ENCODE measurements at places on chromosomes 16 and 17.

DNA sequence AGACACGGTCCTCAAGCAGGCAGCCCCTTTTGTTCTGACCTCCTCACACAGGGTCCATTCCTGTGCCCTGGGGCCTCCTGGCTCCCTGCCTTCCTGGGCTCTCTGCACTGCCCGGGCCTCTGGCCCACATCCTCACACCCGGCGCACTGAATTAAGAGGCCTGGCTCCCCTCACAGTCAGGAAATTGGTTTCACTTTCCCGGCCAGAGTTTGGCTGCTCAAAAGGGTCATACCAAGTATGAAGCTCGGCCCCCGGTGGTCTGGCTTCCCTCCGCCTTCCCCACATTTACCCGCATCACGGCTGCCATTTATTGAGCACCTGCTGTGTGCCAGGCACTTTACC lies 220.0 kb downstream of the NTN1 start:
- peak; percentile 53 for DNase-seq

- DNase-seq = no peak
These were observed 2.3 kb downstream of the NXPH3 start for GRCh38 chr17:49577963-49578362.

GRCh38 chr16:86598607-86599565 lies 20.5 kb downstream of the FOXL1 start:
- DNase-seq = no peak

- no peak for DNase-seq
These were observed 315.2 kb upstream of the MAF start for GRCh38 chr16:79915761-79916160.

GRCh38 chr17:61385577-61386236 lies 13.9 kb upstream of the TBX2 start:
- DNase-seq = no peak

GRCh38 chr16:87527055-87527724 lies 34.4 kb upstream of the ZCCHC14 start:
- no peak for DNase-seq

- DNase-seq = no peak
These were observed 10.5 kb downstream of the OMG start for GRCh38 chr17:31286587-31286986.

GRCh38 chr17:29019475-29020181 lies 13.8 kb upstream of the SEZ6 start:
- DNase-seq = no peak

GRCh38 chr16:72404299-72404698 lies 232.3 kb upstream of the PMFBP1 start:
- DNase-seq = no peak

DNA sequence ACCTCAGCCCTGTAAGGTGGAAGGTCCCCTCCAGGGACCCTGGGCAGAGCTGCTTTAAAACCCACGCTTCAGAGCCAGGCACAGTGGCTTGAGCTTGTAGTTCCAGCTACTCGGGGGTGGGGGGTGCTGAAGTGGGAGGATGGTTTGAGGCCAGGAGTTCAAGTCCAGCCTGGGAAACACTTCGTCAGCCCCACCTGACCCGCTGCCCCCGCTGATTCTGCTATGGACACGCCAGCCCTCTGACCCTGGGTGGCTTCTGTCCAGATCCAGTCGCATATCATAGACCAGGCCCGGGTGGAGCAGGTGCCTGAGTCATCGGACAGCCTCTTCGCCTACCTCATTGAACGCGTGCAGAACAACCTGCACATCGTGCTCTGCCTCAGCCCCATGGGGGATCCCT lies 35.2 kb upstream of the KDM6B start:
- no peak for DNase-seq

DNA sequence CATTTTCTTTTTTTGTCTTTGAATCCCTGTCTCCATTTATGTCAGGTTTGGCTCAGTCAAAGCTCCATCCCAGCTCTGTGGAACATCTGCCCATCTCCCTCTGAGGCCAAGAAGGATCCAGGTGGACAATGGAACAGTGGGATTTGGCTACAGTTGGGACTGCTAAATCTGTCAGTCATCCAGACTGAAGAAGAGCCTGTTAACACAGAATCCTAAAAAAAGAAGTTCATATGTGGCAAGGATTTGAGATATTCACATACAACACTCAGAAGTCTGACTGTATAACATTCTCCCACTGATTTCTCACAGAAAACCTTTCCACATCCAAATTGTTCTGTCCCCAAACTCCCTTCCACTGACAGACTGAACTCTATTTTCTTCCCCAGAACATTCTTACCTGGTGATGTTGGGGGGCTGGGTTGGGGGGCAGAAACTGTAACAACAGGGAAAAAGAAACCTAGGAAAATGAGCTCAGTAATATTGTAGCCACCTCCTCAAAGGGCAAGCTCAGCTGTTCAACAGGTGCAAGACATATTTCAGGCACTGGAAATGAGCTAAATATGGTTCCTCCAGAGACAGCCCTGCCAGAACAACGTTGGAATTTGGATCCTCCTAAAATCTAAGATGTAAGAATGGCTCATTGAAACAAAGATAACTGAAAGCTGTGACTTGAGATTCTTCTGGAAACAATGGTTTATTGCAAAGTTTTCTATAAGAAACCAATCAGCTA lies 301.5 kb upstream of the CDH5 start:
- no peak for DNase-seq

- DNase-seq = peak; percentile 58
These were observed 4.4 kb downstream of the KDM6B start for GRCh38 chr17:7838090-7839075.

- no peak for DNase-seq
These were observed 12.2 kb upstream of the PPP1R27 start for GRCh38 chr17:81846743-81847689.

GRCh38 chr16:67188323-67188722 lies 1.6 kb downstream of the EXOC3L1 start:
- no peak for DNase-seq

GRCh38 chr17:28937044-28937729 lies 14.1 kb downstream of the PHF12 start:
- no peak for DNase-seq

GRCh38 chr16:79272141-79272577 lies 328.4 kb downstream of the MAF start:
- no peak for DNase-seq

- DNase-seq = no peak
These were observed 14.1 kb downstream of the MAP3K14 start for GRCh38 chr17:45302649-45303173.

GRCh38 chr16:22192261-22193062 lies 13.6 kb upstream of the EEF2K start:
- DNase-seq = peak; percentile 77

DNA sequence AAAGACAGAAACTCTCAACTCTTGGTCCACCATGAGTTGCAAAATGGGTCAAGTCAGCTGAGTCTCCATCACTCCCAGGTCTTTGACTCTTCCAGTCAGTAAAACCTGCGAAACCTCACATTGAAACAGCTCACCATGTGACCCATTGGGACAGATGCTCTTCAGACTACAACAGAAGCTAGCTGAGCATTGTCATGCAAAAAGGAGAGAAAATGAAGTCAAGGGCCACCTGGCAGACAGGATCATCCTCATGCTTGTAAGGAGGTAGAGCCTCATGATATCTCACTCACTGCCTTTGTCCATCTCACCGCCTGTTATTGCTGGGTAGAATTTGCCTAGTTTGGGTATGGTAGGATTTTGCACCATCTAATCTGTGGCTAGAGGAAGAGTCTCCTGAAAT lies 50.2 kb downstream of the MAF start:
- no peak for DNase-seq

- peak; percentile 83 for DNase-seq
These were observed 21.1 kb upstream of the TFAP4 start for GRCh38 chr16:4293822-4294457.

- DNase-seq = no peak
These were observed 197.1 kb downstream of the SHISA9 start for GRCh38 chr16:13098536-13098935.

DNA sequence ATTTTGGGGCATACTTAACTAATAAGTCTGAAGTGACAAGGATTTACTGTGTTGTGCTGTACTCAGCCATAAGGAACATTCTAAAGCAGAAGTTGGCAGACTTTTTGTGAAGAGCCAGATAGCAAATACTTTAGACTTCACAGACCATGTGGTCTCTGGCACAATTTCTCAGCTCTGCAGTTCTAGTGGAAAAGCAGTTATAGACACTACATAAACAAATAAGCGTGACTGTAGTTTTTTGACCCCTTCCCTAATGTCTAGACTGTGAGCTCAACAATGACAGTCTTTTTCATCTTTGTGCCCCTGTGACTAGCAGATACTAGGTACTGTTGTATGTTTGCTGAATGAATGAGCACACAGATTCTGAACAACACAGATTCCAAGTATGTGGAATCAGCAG lies 4.9 kb downstream of the RPAIN start:
- no peak for DNase-seq

- DNase-seq = no peak
These were observed 32.9 kb downstream of the MAP2K4 start for GRCh38 chr17:12053552-12053951.

GRCh38 chr16:17469741-17470181 lies 999 bp downstream of the XYLT1 start:
- peak; percentile 31 for DNase-seq

- peak; percentile 59 for DNase-seq
These were observed 2.9 kb downstream of the GNAO1 start for GRCh38 chr16:56193951-56194726.

- DNase-seq = no peak
These were observed 72.7 kb downstream of the OMG start for GRCh38 chr17:31224366-31224765.

DNA sequence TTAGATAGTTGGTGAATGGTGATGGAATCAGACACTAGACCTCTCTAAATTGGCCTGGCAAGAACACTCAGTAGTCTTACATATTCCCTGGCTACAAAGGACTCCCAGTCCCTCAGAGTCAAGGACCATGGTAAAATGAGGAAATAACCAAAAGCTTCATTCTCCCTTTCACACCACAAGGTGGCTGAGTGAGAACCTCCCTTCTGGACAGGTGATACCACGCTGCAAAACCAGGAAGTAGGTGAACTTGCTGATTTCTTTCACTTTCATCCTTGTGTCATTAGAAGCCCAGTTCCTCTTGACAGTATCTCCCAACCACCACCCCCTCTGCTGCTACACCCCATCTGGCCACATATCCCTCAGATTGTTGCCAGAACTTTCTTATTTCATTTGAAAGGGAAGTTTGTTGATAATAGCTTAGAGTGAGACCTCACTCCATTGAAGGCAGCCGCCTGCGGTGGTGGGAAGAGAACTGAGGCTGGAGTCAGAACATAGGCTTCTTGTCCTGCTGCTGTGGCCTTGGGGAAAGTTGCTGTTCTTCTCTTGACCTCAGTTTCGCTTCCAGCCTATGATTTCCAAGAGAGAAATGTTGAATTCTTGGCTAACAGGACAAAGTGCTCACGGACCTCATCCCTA lies 290.6 kb upstream of the CCL2 start:
- no peak for DNase-seq

DNA sequence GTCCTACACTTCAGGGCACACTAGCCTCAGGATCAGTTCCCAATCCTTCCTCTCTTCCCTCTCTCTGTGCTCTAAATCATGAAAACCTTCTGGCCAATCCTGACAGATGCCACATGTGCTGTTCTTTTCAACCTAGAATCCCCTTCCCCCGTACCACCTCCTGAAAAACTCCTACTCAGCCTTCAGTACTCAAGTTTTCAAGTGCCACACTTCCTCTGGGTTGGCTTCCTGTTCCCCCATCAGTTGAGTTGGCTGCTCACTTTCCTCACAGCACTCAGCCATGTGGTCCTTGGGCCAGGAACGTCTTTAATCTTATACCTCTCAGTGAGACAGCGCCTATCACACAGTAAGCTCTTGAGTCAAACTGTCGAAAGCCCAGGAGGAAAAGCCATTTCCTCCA lies 3.3 kb downstream of the ASPHD1 start:
- DNase-seq = no peak

DNA sequence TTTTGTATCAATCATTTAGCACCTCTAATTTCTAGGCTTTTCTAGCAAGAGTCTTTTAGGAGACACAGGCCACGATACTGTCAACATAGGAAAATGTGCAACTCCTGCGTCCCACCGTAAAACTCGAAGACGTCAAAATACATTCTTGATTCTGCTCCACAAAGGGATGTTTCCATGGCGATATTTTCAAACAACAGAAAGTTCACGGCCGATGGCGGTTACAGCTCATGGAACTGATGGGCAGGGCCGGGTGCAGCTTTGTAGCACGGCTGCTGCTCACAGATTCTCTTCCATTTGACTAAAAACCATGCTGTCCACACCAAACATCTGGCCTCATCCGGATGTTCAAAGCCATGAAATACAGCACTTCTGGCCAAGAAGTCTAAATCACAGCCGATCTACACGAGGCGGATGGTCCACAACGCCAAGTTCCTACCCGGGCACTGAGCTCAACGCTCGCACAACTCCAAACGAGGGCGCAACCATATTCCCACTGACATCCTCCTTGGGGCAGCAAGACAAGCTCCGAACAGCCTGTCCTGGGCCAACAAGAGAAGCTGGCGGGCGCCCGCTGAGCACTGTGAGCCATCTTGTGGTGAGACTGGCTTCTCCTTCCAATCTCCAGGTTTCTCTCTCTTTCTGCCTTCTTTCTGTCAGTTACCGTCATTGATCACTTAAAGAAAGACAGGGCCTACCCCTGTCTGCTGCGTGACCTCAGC lies 79.8 kb downstream of the ZNF778 start:
- DNase-seq = no peak

DNA sequence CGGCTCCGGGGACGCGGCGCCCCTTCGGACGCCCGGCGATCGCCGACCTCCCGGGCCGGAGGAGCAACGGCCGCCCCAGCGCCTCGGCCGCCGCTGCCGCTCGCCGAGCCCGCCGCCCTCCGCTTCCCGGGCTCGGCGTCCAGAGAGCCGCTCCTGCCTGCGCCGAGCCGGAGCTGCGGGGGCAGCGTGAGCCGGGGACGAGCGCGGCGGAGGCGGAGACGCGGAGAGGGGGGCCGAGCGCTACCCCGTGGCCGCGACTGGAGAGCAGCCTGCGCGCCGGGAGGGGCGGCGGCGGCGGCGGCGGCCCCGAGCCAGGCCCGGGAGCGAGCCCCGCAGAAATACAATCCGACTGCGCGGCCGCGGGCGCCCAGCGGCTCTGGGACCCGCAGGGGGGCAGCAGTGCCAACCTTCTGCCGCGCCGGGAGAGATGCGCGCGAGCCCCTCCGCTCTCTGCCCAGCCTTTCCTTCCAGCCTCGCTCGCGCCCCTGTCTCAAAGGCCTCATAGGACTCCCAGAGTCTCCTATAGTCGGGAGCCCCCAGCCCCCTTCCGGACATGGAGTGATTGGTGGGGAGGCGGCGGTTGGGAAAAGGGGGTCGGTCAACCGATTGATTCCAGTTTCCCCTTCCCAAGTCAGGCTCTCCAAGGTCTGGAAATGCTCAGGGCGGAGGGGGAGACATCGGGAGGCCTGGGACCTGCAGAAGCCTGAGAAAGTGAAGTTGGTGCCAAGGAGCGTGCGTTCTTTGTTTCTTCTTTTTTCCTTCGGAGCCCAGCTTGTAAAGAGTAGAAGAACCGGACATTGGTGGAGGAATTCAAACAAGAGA lies 1.0 kb upstream of the SDK2 start:
- DNase-seq = no peak

Measured in hepatic stellate cell (primary cell).